ENCODE measurements at places on chromosomes 7 and 10.

DNA sequence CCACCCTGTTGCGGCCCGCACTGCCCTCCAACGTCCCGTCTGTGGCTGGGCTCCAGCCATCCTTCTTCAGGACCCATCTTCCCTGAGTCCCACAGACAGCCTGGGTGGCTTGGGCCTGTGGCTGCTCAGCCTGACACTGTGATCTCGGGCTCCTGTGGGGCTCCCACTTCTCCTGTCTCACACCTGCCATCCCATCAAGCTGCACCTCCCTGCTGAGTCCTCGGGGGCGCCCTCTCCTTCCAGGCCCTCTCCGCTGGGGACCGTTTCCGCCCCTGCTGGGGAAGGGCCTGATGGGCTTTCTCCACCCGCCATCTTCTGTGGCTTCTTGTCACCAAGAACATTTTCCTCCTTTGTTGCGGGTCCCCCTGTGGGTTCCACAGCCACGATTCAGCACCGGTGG lies 173.8 kb upstream of the PPP2R2D start:
- no peak for DNase-seq

GRCh38 chr7:69651101-69651590 lies 52.9 kb downstream of the AUTS2 start:
- DNase-seq = no peak

DNA sequence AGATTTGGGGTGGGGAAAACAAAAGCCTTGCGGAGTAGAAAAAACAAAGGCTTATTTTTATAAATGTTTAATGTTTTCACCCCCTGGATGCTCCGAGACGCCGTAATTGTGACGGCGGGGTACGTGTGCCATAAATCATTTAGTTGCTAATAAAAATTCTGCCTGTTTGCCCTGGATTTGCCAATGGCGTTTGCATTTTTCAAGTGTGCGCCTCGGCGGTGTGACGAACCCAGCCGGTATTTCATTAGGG lies 2.5 kb upstream of the TNRC18 start:
- DNase-seq = no peak

GRCh38 chr7:139332697-139333359 lies 8.3 kb upstream of the FMC1 start:
- no peak for DNase-seq

DNA sequence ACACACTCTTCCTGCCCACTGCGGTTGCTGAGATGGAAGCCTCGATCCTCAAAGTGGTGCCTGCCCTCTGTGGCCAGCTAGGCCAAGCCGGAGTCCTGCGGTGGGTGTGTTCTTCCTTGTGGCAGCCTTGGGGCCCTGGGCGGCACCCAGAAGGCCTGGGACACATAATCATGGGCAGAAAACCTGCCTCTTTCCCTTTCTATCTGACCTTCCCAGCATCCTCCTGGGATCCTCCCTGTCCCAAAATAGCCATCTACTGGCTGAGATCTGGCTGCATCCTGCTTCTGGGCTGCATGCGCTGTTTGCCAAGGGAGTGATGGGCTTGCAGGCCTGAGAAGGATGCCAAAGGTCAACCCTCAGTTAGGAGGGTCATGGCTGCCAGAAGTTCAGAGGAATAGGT lies 23.9 kb downstream of the COL13A1 start:
- no peak for DNase-seq

DNA sequence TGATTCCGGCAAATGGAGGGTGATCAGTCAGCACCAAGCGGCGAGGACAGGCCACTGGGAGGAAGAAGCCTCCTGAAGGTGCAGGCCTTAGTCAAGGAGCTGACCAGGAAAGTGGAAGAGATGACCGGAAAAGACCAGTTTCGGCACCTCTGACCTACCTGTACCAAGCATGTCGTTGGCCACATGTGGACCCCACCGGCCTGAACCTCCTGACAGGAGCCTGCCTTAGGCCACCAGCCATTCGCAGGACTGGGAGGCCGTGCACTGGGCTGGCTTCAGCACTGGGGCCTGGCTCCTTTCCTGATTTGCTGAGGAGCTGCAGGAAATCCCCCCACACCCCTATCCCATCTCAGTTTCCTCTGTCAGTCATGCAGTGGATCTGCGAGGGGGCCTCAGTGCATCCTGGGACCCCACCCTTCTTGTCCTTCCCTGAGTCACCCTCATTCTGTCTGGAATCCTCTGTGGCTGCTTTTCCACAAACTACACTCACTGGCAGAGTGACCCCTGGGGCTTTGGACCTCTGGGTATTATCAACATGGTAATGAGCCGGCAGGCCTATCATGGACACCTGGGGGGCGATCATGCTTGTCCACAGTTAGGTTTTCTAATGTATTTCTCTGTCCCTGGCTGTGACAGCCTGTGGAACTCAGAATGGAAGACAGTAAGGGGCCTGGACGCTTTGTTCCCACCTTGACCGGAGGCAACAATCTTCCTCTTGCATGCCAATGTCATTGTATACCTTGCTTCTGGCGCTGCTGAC lies 33.0 kb downstream of the RAMP3 start:
- no peak for DNase-seq

DNA sequence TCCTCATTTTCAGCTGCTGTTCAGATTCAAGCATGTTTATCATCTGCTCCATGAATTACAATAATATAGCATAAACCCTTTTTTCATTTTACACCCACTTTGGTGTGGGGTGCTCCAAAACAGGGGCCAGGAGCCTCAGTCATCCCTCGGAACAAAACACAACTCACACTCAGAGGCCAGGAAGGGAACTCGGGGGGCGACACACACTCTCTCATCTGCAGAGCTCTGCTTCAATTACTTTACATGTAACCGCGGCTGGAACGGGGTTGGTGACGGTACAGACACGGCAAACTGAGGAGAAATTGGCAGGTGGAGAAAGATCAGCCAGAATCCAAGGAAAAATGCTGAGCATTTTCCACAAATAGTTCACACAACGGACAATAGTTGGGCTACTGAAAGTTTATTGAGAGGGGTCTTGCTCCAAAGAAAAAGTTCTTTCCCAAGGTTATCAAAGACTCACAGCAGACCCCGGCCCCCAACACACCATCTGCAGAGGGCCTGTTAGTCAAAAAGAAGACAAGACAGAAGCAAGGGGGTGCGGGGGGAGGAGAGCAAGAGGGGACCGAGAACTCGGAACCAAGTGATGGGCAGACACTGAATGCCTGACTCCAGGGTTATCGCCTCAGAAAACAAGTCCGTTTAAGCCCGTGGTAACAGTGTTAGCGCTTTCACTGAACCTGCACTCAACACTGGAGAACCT lies 20.5 kb downstream of the DIP2C start:
- DNase-seq = no peak

GRCh38 chr7:91043186-91043585 lies 221.0 kb upstream of the FZD1 start:
- DNase-seq = no peak

GRCh38 chr10:48241332-48241731 lies 33.2 kb downstream of the FRMPD2 start:
- DNase-seq = no peak

- DNase-seq = no peak
These were observed 28.4 kb downstream of the GTF2IRD1 start for GRCh38 chr7:74482197-74482467.

DNA sequence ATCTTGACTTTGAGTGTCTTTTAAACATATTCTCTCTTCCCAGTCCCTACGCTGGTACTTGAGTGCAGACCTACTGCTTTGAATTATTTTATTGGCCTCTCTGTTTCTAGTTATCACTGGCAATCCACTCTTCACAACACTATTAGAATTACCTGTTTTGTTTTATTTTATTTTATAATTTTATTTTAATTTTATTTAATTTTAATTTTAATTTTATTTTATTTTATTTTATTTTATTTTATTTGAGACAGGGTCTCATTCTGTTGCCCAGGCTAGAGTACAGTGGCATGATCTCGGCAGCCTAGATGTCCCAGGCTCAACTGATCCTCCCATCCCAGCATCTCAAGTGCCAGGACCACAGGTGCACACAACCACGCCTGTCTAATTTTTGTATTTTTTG lies 6.8 kb downstream of the STK17A start:
- DNase-seq = no peak

DNA sequence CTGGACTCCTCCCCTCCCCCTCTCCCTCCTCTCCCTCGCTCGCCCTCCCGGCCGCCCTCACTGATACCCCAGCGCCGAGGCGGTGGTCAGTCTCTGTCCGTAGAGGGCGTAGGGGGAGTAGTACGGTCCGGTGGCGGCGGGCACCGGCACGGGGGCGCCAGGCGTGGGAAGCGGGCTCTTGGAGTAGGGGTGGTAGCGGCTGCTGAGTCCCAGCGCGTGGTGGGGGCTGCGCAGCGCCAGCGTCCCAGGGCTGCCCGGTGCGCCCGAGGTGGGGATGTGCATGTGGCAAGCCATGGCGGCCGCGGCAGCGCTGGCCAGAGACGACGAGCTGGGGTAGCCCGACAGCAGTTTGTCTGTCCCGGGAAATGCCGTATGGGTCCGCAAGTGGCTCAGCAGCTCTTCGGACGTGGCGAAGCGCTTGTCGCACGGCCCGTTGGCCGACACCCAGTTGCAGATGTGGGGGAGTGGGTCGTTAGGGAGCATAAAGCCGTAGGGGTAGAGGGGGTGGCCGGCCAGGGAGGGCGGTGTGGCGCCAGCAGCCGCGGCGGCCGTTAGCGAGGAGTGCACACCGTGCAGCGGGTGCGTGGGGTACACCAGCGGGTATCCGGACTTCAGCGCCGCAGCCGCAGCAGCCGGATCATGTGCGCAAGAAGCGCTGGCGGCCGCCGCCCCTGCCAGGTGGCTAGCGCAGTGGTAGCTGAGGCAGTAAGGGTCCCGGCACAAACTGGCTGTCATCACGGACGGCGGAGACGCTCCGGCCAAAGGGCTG lies 2.7 kb downstream of the ZNF503 start:
- DNase-seq = no peak

- DNase-seq = no peak
These were observed 56.1 kb downstream of the HIBADH start for GRCh38 chr7:27606270-27607209.

DNA sequence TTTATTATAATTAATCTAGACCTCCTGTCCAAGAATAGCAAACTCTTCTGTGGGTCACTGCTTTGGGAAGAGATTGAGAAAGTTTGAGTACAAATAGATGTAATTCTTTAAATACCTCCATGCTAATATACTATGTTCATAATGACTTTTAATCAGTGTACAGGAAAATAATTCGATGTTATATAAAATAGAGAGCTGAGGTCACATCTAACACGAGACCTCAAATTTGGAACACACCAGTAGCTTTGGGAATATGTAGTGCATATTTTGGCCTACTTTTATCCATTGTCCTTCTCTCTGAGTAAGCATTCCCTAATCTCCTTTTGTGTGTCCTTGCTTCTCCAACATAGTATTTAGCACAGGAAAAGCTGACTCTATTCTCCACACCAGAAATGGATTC lies 27.3 kb upstream of the CABCOCO1 start:
- DNase-seq = no peak

DNA sequence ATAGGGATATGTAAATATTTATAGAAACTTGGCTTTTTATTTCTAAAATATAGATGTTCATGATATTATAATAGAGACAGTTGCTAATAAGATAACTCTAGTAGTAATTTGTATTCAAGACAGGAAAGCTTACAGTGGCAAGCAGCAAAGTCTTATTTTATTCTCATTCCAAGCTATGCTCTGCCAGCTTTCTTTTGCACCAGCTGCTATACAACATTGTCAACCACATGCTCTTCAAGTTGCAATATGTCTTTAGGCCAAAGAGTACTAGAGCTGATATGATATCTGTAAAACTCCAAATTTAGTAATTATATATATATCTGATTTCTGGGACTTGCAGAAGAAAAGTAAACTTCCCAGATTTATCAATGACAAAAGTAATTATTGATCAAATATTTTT lies 350.1 kb downstream of the HGF start:
- no peak for DNase-seq

DNA sequence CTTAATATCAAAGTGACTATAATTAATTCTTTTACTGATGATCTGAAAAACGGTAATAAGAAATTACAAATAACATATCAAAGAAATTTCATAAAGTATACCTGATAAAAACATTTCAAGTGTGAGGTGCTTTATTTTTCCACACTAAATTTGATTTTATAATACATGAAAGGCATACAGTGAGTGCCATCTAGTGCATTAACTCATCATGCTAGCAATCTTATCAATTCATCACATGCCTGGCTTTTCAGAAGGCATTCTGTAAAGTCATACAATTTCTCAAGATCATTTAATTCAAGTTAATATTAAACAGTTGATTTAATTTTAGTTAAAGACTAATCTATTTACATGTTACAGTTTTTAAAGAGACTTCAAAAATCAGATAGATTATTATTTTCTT lies 1020.9 kb downstream of the GATA3 start:
- no peak for DNase-seq

DNA sequence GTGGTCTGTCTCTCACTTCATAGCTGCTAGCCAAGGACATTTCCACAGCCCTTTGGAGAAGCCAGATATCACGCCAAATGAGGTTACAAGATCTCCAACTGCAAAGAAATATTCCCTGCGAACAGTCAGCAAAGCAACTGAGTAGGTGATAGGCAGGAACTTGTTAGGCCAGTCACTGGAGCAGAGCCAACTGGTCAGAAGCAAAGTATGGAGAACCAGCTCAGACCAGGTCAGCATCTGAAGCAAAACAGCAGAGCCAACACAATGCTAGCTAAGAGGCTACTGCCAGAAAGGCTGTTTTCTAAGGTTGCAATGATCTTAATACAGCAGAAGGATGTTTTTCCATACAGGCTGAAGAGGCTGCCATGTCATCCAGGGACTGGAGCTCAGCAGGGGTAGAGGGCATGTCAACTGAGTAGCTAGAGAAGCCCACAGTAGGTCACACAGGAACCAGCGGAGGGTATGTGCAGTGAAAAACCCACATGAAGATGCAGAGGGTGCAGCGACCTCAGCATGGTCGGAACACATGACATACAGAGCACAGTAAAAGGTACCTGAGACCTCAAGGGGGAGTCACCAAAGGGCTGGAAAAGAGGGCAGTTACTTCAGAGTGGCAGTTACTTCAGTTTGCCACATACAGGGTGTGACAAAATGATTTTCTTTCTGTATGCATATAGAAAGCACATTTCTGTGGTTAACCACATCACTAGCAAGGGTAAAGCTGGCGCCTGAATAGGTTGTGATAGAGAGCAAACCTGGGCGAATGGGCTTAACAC lies 8.9 kb downstream of the SEC31B start:
- DNase-seq = peak; percentile 57

DNA sequence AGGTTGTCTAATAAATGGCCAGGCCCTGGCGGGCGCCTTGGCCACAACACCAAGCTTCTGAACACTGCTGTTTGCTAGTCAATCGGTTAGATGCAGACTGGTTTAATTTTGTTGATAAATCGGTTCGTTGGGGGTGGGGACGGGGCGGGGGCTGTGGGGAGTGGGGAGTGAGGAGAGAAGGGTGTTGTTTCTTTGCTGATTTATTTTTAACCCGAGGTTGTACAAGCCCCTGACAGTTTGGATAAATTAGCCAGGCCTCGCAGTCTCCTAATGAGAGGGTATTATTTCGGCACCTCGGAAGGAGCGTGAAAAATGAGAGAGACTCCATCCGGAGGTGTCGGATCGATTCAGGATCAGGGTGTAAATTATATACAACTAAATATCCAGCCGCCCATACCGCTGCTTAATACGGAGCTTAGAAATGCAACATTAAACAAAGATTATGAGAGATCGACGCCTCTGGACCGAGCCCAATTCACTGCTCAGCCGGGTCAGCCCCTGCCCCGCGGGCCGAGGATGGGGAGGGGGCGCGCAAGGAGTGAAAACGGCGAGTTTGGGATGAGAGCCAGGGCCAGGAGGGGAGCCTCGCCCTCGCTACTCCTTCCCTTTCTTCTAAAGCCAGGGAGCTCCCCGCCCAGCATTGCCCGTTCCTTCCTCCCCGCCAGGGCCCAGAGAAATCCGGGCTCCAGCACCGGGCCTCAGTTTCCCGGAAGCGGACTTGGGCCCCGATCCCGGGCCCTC lies 8.0 kb downstream of the UNCX start:
- no peak for DNase-seq

GRCh38 chr10:133324198-133324792 lies 12.4 kb downstream of the CALY start:
- DNase-seq = peak; percentile 72

Data from stimulated activated CD4-positive, alpha-beta T cell treated with anti-CD3 and anti-CD28 coated beads, Interleukin-2, amount 100 ng/mL, for 24 hours (primary cell).